ENCODE measurements at places on chromosomes 2 and 18. TPM values are rescaled to one million over a fixed set of nuclear protein-coding genes. Genes with fewer than 3 reads are reported as not detected.

GRCh38 chr2:76867854-76868253, 654.3 kb downstream of the LRRTM4 start:
- DNase-seq: no peak

DNA sequence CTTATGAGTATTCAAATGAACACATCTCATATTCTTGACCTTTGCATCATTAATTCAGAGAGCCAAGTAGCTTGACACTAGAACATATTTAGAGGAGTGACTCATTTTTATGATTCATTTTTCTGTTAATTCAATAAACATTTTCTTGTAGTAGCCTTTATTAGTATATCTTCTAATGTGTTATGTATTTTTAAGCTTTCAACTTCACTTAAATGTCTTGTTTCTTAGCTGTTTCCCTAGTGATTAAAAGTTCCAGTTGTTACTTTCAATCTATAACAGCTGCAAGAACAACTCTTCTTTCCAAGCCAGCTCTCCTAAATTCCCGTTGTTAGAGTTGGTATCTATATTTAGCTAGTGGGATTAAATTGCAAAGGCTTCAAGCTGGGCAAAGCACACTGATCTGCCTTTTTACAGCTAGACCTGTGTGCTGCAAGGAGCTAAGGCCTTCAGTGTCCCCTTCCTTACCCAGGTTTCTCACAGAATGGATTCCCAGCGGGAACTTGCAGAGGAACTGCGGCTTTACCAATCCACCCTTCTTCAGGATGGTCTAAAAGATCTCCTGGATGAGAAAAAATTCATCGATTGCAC, at the start of gene KLHL41:
KLHL41 (plus strand) TSS at position 405 of the 588 bp plus-strand sequence; CDS start at position 482, 77 bp downstream.
- no peak for DNase-seq

DNA sequence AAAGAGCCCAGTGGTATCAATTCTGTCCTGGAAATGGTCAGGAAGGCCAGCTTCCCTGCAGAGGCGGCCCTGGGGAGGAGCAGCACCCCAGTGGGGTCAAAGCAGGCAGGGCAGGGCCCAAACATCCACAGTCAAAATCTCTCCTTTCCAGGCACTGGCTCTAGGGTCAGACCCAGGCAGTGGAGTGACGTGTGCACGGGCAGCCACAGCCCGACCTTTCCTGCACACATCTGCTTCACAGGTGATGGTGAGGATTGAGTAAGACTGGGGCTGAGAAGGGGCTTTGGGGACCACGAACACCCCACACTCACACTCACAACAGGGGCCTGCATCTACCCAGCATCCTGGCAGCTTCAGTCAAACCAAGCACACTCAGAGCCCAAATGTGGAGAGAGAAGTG, 97.8 kb upstream of the GLI2 start:
- DNase-seq: peak; percentile 20

- no peak for DNase-seq
Measured at GRCh38 chr2:153761936-153762335, 109.8 kb upstream of the GALNT13 start.

DNA sequence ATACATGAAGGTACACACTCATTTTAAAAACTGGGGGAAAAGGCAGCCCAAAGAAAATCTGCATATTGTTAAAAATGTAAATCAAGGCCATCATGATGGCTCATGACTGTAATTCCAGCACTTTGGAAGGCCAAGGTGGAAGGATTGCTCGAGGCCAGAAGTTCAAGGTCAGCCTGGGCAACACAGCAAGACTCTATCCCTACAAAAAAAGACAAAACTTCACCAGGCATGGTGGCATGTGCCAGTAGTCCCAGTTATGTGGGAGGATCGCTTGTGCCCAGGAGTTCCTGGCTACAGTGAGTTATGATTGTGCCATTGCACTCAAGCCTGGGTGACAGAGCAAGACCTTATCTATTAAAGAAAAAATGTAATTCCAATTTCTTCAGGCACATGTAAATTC, 34.6 kb upstream of the TMEM247 start:
- no peak for DNase-seq

DNA sequence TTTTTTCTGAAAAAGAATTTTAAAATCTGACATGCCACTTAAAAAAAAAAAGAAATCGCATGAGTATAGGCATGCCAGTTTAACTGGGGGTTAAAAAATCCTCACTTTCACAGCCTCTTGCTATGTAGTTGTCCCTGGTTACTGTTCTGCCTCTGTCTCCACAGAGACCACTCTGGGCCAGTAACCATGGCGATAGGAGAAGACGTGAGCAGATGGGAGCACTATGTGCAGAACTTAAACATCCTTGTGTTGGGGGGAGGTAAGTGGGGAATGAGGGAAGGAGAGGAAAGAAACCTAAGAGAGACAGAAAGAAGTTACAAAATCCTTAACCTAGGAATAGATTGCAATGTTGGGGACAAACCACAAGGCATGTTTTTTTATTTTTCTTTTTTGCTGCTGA, 75.9 kb upstream of the CYRIA start:
- DNase-seq: no peak

DNA sequence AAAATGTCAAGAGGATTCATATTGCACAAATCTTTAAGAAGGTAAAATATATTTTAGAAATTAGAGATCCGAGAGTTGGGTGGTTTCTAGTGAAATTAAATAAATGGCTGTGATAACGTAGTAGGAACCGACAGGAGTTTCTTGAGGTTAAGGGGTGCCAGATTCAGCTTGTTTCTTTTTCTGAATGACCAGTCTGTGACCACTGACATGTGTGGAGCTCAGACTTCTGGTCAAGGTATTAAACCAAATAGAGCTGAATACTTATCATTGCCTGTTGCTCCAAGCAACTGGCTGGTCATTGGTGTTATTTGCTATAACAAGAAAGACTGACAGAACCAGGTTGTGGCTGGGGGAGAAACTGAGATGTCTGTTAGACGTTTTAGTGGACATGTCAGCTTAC, 408.2 kb upstream of the HS6ST1 start:
- DNase-seq: no peak

GRCh38 chr2:153479573-153479972, 1.0 kb upstream of the RPRM start:
- DNase-seq: no peak

GRCh38 chr2:30412684-30413570, 34.1 kb upstream of the LCLAT1 start:
- DNase-seq: no peak

DNA sequence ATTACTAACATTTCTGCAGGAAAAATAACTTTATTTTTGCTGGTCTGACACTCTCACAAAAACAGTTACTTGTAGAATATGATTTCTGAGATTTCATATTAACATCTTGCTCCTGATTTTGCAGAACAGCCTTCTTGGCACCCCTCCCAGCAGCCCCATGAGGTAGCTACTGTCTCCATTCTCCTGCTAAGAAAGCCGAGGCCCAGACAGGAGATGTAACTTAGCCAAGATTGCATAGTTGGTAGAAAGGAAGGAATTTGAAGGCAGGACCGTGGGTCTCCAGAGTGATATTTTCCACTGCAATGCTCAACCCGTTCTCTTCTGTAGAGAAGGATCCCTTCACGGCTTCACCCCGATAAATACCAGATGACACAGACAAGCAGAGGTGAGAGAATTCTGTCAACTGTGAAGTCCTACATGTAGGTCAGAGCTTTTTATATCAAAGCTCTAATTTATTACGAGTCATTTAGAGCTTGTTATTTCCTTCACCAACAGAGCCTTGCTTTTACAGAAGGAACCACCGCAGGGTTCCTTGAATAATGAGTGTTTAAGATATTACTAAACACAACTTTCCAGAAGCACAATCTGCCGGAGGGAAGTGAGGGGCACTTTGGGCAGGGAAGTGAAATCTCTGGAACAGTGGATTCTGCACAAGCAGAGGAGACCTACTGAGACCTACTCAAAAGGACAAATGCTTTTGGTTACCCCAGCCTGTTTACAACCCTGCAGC, 48.0 kb upstream of the MYCN start:
- no peak for DNase-seq

GRCh38 chr2:225017098-225017685, 25.1 kb downstream of the DOCK10 start:
- no peak for DNase-seq

- DNase-seq: no peak
Measured at GRCh38 chr18:25704071-25704470, 352.1 kb upstream of the ZNF521 start.

GRCh38 chr18:58671632-58672564, 633 bp downstream of the MALT1 start:
- DNase-seq: peak; percentile 74

- no peak for DNase-seq
Measured at GRCh38 chr2:37849911-37850310, 75.2 kb upstream of the RMDN2 start.

- DNase-seq: no peak
Measured at GRCh38 chr2:65413610-65414009, 18.8 kb downstream of the SPRED2 start.

- no peak for DNase-seq
Measured at GRCh38 chr18:11310476-11311086, 161.2 kb upstream of the PIEZO2 start.

DNA sequence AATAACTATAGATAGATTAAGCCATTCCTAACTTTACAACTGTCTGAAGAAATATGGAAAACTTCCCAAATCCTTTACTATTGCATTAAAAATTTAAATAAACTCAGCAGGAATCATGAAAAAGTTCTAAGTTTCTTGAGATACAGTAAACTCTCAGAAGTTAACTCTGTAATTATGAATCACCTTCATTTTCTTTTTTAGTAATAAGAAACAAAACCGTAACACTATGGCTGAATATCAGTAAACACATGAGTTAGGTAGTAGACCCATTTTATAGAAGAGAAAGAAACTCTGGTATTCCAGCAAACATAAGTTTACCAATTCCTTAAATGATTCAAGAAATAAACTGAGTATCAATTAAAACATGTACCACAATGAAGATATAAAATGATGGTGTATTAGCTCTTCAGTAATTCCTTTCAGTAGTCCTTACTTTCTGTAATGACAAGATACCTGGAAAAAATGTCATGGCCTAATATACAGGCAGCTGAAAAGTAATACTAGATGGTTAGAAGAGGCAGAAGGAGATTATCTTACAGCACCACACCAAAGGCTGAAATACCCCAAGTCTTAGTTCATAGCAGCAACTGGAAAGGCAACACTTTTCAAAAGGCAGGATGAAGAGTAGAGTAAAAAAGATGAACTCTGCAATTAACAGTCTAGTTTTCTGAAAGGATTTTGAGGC, 11.5 kb downstream of the TRIP12 start:
- DNase-seq: no peak

DNA sequence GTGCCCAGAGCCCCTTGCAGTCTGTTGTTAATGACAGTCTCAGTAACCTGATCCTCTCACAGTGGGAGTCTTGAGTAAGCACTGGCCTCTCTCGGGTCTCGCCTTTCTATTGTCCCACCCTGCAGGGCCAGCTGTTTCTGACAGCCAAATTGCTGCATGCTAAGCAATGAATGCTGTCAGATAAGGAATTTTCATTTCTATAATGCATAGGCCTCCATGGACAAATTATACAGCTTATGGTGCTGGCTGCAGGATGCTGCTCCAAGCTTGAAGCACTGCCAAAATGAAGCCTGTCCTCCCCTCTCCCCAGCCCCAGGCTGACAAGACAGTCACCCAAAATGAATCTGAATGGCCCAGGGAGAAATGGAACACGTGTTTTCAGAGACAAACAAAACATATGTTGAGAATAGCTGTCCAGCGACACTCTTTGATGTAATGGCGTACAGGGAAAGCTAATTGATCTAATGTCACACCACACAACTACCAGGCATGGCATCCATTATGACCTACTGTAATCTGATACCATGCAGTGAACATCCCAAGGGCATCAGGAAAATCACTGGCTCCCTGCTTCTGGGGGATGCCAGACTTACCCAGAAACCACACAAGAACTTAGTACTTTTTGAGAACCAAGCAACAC, 36.8 kb downstream of the ACVR1 start:
- DNase-seq: no peak

Gene ECEL1
- 0.16 TPM for total RNA-seq

Gene NGEF
- not detected for total RNA-seq

Gene ABCB11
- under 0.01 TPM for total RNA-seq

Gene GALR1
- total RNA-seq: 0.54 TPM

Gene REG1B
- total RNA-seq: not detected

Measured in sigmoid colon (tissue), 7 donors.